ENCODE measurements at places on chromosomes 2 and 18.

GRCh38 chr2:64457524-64457923 lies 3.6 kb downstream of the LGALSL start:
- DNase-seq = no peak

DNA sequence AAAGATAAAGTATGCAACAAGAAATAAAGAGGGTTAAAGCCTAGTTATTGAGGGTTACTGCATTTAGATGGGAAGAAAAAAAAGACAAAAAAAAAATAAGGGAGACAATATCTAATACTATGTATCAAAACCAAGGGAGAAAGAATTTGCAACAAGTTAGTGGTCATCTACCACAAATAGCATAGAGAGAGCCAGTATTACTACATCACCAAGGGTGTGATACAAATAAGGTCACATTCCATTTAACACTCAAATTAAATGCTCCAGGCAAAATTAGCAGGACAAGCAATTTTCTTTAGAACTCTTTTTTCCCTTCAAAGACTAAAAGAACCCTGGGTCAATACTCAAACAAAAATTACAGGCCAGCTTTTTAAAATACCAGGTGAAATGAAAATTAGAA lies 115.1 kb upstream of the GULP1 start:
- DNase-seq = no peak

- DNase-seq = no peak
Observed at GRCh38 chr2:62854600-62855514, 149.3 kb downstream of the EHBP1 start.

DNA sequence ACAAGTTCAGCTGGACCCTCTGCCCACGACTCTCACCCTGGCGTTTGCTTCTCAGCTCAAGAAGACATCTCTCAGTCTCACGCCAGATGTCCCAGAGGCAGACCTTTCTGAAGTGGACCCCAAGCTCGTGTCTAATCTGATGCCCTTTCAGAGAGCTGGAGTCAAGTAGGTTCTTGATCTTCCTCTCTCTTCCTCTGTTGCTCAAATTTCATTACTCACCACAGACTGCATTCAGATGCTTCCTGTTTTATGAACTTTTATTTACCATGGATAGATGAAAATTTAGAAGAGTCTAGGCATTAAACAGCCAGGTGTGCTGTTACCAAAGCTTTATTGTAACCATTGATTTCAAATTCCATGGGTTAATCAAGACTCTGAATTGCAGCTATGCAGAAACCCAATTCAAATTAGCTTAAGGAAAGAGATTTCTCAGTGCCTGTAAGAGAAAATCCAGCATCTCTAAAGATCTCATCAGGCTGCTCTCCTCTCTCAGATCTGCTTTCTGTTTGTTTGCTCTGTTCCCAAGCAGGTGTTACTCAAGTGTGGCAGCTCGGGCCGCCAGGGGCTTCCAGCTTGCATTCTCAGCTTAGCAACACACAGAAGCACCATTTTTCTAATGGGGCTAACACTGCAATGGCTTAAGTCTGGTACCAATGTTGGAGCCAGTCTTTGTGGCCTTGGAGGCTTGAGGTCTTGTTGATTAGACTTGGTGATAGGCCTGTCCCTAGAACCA lies 16.5 kb downstream of the SMARCAL1 start:
- DNase-seq = no peak

GRCh38 chr2:133561045-133561852 lies 7.0 kb downstream of the NCKAP5 start:
- DNase-seq = peak; percentile 14

DNA sequence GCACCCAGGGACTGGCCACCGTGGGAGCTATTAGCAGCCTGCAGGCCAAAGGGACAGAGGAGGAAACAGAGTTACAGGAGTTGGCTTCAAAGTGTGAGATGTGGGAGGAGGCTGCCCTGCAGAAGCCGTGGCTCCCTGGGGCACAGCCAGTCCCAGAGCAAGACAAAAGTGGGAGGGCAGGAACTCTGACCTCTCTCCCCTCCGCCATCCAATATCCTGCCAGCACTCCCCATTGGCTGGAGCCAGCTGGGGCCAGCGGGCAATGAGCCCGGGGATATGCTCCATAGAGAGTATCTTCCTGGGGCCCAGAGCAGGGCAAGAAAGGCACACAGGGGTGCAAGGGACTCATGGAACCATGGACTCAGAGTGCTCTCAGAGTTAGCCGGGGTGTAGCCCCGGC lies 143.1 kb downstream of the INHBB start:
- no peak for DNase-seq

DNA sequence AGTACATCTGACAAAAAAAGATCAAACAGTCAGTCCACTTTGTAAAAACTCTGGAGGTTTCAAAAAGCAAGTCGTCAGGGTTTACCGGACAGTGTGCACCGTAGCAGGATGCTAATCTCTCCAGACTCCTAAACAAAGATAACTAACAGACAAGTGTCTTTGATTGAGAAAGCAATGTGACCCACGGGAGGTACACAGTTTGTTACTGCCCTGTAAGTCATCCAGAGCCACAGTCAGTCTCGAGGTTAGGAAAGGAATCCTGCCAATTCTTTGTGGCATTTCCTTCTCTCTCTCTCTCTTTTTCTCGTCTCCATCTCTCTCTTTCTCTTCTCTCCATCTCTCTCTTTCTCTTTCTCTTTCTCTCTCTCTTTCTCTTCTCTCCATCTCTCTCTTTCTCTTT lies 42.8 kb downstream of the LRRTM4 start:
- no peak for DNase-seq

GRCh38 chr18:32974421-32975162 lies 201.8 kb upstream of the KLHL14 start:
- no peak for DNase-seq

DNA sequence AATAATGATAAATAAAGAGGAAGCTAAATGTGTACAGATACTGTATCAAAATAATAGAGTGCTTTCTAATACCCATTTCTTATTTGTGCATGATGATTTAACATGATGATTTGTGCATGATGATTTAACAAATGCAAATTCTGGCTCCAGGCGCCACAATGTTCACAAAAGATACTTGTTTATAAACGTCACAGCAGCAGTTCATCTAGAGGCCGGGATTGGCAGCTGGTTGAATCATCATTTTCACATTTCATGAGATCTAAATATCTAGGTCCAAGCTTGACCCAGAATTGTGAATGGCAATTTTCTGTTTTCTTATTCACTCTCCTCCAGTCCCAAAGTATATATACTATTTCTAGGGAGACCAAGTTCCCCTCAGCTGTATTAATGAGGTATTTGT lies 322.0 kb downstream of the SUCLG1 start:
- DNase-seq = no peak

DNA sequence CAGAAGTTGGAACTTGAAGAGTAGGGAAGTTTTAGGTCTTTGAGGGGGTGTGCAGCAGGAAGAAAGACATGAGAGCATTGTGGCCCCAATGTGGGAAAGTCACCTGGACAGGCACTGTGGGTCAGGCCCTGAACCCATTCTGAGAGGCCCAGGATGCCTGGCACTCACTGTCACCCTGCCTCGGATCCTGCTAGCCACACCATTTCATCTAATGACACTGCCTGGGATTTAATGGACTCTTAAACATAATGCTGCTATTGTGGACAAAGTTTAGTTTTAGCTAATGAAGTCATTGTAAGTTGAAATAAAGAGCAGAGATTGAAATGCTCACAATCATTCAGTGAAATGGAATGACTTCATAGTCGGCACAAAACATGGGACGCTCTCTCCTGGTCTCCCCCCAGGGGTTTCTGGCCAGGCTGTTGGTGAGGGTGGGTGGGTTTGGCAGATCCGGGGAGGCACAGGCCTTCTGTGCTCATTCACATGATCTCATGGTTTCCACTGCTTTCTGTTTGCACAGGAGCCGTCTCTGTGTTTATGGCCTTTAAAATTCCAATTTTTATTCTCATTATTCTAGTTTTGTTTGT lies 141.8 kb upstream of the KLHL29 start:
- DNase-seq = no peak

- DNase-seq = no peak
Observed at GRCh38 chr2:66323406-66323805, 111.5 kb upstream of the MEIS1 start.

DNA sequence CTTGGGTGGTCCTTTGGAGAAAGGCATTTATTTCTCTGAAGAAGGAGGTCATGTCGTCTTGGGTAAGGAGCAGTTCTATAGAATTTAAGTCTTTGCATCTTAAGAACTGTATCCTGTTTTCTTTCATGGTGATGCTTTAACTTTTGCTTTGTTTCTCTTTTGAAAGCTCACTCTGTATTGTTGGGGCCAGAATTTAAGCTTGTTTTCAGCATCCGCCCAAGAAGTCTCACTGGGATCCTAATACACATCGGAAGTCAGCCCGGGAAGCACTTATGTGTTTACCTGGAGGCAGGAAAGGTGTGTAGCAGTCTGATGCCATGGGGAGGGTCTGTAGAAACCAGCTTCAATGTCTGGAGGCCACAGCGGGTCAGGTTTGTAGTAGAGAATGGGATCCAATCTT lies 64.7 kb upstream of the TTC39C start:
- DNase-seq = no peak

DNA sequence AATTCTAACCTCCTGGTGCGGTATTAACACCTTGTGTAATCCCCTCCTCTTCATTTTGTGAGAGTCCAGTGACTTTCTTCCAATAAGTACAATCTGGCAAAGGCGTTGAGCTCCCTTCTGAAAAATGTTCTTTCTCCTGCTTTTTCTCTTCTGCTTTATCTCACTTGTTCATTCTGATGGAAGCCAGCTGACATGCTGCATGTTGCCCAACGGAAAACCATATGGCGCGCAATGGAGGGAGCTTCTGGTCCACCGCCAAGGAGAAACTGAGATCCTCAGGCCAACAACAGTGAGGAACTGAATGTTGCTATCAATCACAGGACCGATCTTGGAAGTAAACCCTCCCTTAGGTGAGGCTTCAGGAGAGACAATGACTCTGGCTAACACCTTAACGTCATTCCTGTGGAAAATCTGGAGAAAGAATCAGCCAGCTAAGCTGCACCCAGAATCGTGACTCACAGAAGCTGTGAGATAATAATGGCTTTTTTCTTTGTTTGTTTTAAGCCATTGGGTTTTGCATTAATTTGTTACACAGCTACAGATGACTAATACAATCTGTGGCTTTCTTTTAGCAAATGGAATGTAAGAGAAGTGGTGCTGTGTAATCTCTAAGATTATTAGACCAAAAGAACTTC lies 1323.9 kb upstream of the DDX18 start:
- DNase-seq = no peak

- no peak for DNase-seq
Observed at GRCh38 chr2:138877421-138877820, 97.2 kb upstream of the NXPH2 start.

GRCh38 chr2:186590759-186591505 lies 1.1 kb downstream of the ITGAV start:
- DNase-seq = no peak

DNA sequence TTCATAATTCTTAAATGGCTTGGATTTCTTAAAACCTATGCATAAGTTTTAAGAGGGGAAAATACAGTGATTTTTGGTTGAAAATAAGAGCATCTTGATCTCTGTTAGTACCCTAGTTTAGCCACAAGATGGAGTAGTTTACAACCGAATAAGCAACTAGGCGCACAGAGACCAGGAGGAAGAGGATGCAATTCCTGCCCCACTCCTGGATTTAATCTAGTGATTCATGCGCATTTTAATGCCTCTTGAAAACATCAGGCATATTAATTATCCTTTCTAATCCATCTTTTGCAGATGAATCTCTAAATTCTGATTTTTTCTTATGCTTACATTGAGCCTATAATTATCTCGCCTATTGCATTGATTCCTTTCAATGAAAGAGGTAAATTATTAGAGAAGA lies 76.7 kb downstream of the MRPS9 start:
- peak; percentile 52 for DNase-seq

- no peak for DNase-seq
Observed at GRCh38 chr2:99259465-99259864, 4.0 kb upstream of the LYG2 start.
